NAMALWA (cell line): ENCODE measurements at places on chromosomes 3 and 15.

GRCh38 chr15:31472636-31473384, 146.2 kb downstream of the KLF13 start:
- DNase-seq, result peak; percentile 68

DNA sequence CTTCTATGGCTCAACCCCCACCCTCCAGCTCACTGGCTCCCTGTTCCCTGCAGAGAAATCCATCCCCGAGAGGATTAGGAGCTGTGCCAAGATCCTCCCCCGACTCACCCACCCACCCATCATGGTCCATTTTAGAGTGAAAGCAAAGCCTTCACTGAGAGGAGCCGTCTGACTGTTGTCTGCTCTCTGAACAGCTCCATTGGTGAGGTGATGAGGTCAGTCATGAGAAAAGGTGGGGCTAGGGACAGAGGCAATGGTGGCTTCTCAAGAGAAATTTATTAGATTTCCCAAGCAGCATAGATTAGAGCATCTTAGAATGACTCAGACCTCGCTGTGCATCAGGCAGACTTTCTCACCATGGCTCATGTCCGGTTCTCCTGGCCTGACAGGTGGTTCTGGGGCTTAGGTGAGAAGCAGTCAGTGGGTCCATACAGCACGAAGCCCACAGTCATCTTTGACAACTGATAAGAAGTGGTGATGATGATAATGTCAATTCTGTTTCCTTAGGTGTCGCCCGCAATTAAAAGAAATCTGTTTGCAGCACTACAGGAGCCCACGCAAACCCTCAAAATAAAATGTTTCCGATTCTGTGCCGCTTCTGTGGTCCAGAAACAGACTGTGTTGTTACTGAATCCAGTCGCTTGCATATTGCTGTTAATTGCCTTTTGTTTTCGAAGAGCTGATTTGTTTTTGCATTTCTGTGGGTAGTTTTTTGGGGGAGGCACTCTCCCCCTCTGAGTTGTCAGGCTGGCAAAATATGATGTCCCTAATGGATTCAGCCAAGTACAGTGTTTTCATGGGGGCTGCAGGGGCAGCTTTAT, 24.8 kb upstream of the RHO start:
- DNase-seq, result no peak

DNA sequence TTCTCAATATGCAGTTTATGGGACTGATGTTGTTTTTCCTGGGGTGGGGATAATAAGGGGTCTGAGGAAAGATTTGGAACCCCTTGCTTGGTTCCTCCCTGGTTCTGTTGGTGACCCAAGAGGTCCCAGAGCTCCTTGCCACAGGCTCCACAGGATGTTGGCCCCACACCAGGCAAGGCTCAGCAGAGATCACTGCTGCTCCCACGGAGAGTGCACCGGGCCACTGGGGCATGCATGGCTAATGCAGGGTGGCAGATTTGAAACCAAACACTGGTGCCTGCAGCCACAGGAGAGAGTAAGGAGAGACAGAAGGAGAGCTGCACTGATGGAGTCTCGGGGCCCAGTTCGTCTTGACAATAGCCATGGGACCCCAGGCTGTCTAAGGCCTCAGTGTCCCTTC, 2.5 kb downstream of the FAM107A start:
- no peak for DNase-seq

- no peak for DNase-seq
Observed at GRCh38 chr3:15495461-15496340, 25.8 kb downstream of the COLQ start.

- no peak for DNase-seq
Observed at GRCh38 chr3:184386047-184386806, 6.4 kb downstream of the CHRD start.
